ENCODE measurements at places on chromosomes 1 and 21. TPM values are rescaled to one million over a fixed set of nuclear protein-coding genes. Genes with fewer than 3 reads are reported as not detected.

Gene TCHH
- not detected for total RNA-seq

Gene VASH2
- total RNA-seq = 0.55 TPM

Gene PYHIN1
- 48.1 TPM for total RNA-seq

Gene LAX1
- total RNA-seq = 21.7 TPM

Gene OR6Y1
- total RNA-seq = not detected

Gene OR2L3
- not detected for total RNA-seq

Gene SPRR4
- total RNA-seq = not detected

DNA sequence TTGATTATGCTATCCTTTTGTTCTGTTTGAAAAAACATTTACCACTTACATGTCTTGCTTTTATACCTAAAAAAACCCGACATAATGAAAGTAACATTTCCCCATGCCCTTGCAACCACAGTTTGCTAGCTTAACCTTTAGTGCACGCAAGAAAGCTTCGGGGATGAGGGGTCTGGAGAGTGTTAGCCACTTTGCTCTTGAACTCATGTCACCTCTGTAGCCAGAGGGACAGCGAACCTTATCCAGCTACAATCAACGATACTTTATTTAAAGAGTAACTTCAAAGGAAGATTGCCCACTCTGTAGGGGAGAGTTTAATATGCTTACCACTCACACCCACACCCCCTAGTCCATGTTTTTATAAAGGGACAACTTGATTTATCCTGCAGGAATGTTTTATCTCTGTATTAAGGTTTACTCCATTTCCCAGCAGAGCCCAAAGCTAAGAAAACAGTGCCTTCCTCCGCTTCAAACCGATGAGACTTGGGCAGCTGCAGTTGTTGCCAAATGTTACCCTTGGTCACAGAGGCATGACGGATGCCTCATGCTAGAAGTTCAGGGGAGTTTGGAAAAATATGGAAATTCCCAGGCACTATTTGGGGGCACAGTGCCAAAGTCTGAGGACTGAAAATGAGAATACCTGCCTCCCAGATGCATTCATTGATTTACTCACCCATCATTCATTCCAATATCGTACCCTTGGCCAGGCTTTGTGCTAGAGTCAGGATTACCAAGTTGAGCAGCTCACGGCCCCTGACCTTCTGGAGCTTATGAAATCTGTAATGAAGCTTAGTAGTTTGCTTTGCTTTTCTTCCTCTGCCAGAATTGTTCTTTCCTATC lies 61.4 kb upstream of the VCAM1 start:
- no peaks in the 10 kb centered on the region for H3K36me3 ChIP-seq
- DNase-seq = no peak
- H3K27me3 ChIP-seq = no peaks in the 10 kb centered on the region
- no peaks in the 10 kb centered on the region for H3K4me1 ChIP-seq
- no peak overlapping the region for H3K4me3 ChIP-seq
- no peak overlapping the region for H3K27ac ChIP-seq

DNA sequence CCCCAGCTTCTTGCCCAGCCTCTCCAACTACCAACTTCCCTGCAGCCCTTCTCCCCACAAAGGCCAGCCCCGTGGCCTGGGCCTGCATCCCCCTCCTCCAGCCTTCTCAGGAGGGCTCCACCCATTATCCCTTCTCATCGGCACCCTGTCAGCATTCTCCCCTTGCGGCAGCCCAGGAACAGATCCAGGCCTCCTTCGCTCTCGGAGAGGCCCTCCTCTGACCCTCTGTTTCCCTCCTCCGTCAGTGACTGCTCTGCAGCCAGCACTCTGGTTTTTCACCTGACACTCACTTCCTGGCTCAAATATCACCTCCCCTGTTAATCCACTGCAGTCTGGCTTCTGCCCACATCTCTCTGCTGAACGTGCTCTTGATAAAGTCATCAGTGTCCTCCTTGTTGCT lies 17.5 kb downstream of the ADGRB2 start:
- H3K27ac ChIP-seq = no peak overlapping the region
- H3K36me3 ChIP-seq = peaks cover 4% of the 10 kb centered on the region
- DNase-seq = no peak

DNA sequence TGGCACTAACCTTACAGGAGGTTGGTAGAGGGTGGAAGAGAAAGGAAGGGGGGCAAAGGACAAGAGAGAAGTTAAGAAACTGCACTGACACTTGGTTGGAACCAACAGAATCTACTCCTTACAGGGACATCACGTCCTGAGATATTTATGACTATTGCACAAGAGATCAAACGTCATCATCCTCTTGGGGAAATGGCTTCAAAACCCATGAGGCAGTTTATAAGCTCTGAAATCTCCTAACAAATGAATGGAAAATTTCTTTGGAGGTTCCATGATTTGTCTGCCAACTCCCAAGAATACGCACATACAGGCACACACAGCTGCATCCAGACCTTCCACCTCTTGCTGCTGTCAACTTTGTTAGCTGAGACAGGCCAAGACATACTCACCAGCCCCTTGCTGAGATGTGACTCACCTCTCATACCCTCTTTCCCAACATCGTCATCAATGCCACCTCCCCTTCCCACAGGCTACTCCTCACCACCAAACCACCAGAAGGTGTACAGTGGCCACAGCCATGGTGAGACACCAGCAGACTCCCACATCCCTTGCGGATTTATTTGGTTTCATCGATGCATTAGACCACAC lies 135.5 kb downstream of the SETD4 start:
- peaks cover 57% of the 10 kb centered on the region for H3K27me3 ChIP-seq
- H3K4me3 ChIP-seq = no peak overlapping the region
- DNase-seq = no peak
- H3K4me1 ChIP-seq = no peaks in the 10 kb centered on the region
- no peak overlapping the region for H3K27ac ChIP-seq

DNA sequence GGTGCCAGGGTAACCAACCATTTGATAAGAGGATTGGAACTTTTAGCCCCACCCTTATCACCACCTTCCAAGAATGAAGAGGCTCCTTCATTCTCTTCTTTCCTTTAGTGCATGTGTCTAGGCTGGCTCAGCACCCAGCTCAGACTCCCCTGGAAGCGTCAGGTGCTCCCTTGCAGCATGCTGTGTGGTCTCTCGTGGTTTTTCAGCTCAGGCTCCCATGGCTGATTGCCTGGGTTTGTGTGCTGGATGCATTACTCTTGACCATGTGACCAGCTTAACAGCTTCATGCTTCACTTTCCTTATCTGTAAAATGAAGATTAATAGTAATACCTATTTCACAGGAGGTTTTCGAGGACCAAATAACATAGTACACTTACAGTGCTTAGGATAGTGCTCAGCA lies 198.4 kb downstream of the HHAT start:
- H3K27me3 ChIP-seq = no peaks in the 10 kb centered on the region
- H3K4me1 ChIP-seq = no peaks in the 10 kb centered on the region
- no peak overlapping the region for H3K4me3 ChIP-seq
- DNase-seq = no peak
- H3K36me3 ChIP-seq = peaks cover 7% of the 10 kb centered on the region
- no peak overlapping the region for H3K27ac ChIP-seq

GRCh38 chr1:244678697-244679096 lies 25.8 kb downstream of the DESI2 start:
- no peak overlapping the region for H3K4me3 ChIP-seq
- H3K27ac ChIP-seq = no peak overlapping the region
- H3K27me3 ChIP-seq = no peaks in the 10 kb centered on the region
- no peak for DNase-seq
- H3K36me3 ChIP-seq = peaks cover 7% of the 10 kb centered on the region

- H3K27me3 ChIP-seq = no peaks in the 10 kb centered on the region
- H3K4me1 ChIP-seq = no peaks in the 10 kb centered on the region
- DNase-seq = no peak
- H3K4me3 ChIP-seq = no peak overlapping the region
These were observed 352.0 kb downstream of the USH2A start for GRCh38 chr1:216071262-216071661.

DNA sequence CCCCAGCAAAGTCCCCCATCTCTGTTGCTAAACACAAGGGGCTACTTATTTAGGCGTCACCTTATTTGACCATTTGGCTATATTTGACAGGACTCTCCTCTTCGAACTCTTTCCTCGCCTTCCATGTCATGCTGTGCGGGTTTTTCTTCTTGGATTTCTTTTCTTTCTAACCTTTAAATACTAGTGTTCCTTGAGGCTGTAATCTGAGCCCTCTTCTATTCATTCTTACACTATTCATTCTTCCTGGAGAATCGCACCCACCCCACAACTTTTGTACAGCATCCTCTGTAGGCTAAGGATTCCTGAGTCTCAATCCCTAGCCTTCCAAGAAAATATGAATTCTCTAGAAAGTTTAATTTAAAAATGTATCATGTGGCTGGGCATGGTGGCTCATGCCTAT lies 61.7 kb upstream of the C1orf115 start:
- H3K4me3 ChIP-seq = no peak overlapping the region
- DNase-seq = no peak
- H3K27me3 ChIP-seq = peaks cover 41% of the 10 kb centered on the region
- H3K27ac ChIP-seq = no peak overlapping the region
- H3K36me3 ChIP-seq = no peaks in the 10 kb centered on the region

- H3K27ac ChIP-seq = no peak overlapping the region
- no peaks in the 10 kb centered on the region for H3K27me3 ChIP-seq
- H3K36me3 ChIP-seq = no peaks in the 10 kb centered on the region
- DNase-seq = no peak
- H3K4me3 ChIP-seq = no peak overlapping the region
These were observed 738.7 kb downstream of the LTN1 start for GRCh38 chr21:28253961-28254360.

DNA sequence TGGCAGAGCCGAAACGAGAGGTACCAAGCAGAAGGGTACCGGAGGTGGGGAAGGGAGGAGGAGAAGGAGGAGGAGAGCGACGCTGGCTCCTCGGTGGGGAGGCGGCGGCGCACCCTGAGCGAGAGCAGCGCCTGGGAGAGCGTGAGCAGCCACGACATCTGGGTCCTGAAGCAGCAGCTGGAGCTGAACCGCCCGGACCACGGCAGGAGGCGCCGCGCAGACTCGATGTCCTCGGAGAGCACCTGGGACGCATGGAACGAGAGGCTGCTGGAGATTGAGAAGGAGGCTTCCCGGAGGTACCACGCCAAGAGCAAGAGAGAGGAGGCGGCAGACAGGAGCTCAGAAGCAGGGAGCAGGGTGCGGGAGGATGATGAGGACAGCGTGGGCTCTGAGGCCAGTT lies 32.4 kb downstream of the STYXL2 start:
- H3K27me3 ChIP-seq = peaks cover 63% of the 10 kb centered on the region
- peaks cover 3% of the 10 kb centered on the region for H3K4me1 ChIP-seq
- H3K4me3 ChIP-seq = no peak overlapping the region
- no peak for DNase-seq
- H3K36me3 ChIP-seq = peaks cover 15% of the 10 kb centered on the region

- H3K4me3 ChIP-seq = no peak overlapping the region
- DNase-seq = no peak
- H3K36me3 ChIP-seq = no peaks in the 10 kb centered on the region
- no peak overlapping the region for H3K27ac ChIP-seq
These were observed 306.3 kb upstream of the ESRRG start for GRCh38 chr1:217029281-217030157.

DNA sequence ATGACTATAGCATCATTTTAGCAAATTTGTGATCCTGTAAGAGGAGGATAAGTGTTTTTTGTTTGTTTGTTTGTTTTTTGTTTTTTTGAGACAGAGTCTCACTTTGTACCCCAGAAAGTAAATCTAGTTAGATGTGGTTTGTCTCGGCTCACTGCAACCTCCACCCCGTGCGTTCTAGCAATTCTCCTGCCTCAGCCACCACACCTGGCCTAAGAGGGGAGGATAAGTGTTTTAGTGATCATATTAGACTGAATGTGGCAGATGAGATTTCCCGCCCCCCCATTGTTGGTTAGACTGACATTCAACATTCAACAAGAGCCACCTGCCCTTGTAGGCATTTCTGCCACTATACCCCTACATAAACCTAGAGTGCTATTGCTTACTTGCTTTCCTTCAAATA lies 98.5 kb downstream of the OSBPL9 start:
- no peak overlapping the region for H3K4me3 ChIP-seq
- peaks cover 12% of the 10 kb centered on the region for H3K4me1 ChIP-seq

GRCh38 chr1:24465099-24465498 lies 37.5 kb upstream of the RCAN3 start:
- peaks cover 18% of the 10 kb centered on the region for H3K36me3 ChIP-seq
- H3K27ac ChIP-seq = peak overlapping the region; percentile 80
- H3K4me3 ChIP-seq = no peak overlapping the region

- no peaks in the 10 kb centered on the region for H3K36me3 ChIP-seq
- H3K4me3 ChIP-seq = peak overlapping the region; percentile 78
- peaks cover 14% of the 10 kb centered on the region for H3K27me3 ChIP-seq
- no peak overlapping the region for H3K27ac ChIP-seq
These were observed 550 bp downstream of the ARHGEF16 start for GRCh38 chr1:3454811-3455618.

- no peak for DNase-seq
- H3K27ac ChIP-seq = no peak overlapping the region
- H3K4me1 ChIP-seq = no peaks in the 10 kb centered on the region
- H3K27me3 ChIP-seq = no peaks in the 10 kb centered on the region
These were observed 27.8 kb upstream of the CEP350 start for GRCh38 chr1:179926850-179927205.

DNA sequence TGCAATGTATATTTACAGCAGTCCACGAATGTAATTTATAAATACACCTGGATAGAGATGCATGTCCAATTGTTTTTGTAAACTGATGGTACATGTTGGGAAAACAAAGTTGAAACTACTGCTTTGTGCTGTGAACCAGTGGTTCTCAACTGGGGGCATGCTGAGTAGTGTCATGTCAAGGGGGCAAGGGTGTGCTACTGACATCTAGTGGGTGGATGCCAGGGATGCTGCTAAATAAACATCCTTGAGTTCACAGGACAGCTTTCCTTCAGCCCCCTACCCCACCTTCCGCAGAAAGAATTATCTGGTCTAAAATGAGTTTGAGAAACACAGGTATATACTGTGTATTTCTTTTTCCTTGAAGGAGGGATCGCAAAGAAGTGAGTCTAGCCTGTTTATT lies 95.9 kb downstream of the RASAL2 start:
- no peaks in the 10 kb centered on the region for H3K36me3 ChIP-seq
- DNase-seq = no peak
- no peak overlapping the region for H3K27ac ChIP-seq
- H3K27me3 ChIP-seq = no peaks in the 10 kb centered on the region

- DNase-seq = no peak
- H3K36me3 ChIP-seq = no peaks in the 10 kb centered on the region
- H3K4me1 ChIP-seq = no peaks in the 10 kb centered on the region
- no peak overlapping the region for H3K27ac ChIP-seq
- no peak overlapping the region for H3K4me3 ChIP-seq
These were observed 290.2 kb downstream of the KIF26B start for GRCh38 chr1:245444945-245445344.

GRCh38 chr1:19370453-19371170 lies 58.5 kb downstream of the SLC66A1 start:
- H3K27ac ChIP-seq = peak overlapping the region; percentile 70
- no peak for DNase-seq
- no peak overlapping the region for H3K4me3 ChIP-seq
- no peaks in the 10 kb centered on the region for H3K36me3 ChIP-seq

All from T-helper 17 cell (primary cell).